ENCODE measurements at places on chromosomes 1 and 21. TPM values are rescaled to one million over a fixed set of nuclear protein-coding genes. Genes with fewer than 3 reads are reported as not detected.

Gene STUM
- 0.41 TPM for total RNA-seq

Gene SPATA46
- total RNA-seq: not detected

Gene CCDC185
- 0.13 TPM for total RNA-seq

Gene RGS4
- total RNA-seq: not detected

Gene SLC44A3
- 8.4 TPM for total RNA-seq

Gene UBXN10
- total RNA-seq: 5.5 TPM

Gene S100A7
- 9,163 TPM for total RNA-seq

Gene INSRR
- total RNA-seq: not detected

All from esophagus squamous epithelium (tissue), 5 donors.